Right lung (tissue), 10 donors: ENCODE measurements at places on chromosomes 4 and X. TPM values are rescaled to one million over a fixed set of nuclear protein-coding genes. Genes with fewer than 3 reads are reported as not detected.
A peak's percentile ranks its signal among the peaks of the same experiment; 100 is the strongest.

The ADH4 gene
- 2.2 TPM for polyA plus RNA-seq

The TRIM60 gene
- not detected for polyA plus RNA-seq

The TMPRSS11A gene
- 0.04 TPM for polyA plus RNA-seq

The TMPRSS11F gene
- polyA plus RNA-seq: not detected

The OPRPN gene
- not detected for polyA plus RNA-seq

The RHOXF2B gene
- not detected for polyA plus RNA-seq

The FAM47E gene
- polyA plus RNA-seq: 5.7 TPM

The SERPINA7 gene
- polyA plus RNA-seq: not detected

The FGB gene
- polyA plus RNA-seq: 31.3 TPM

The CT45A2 gene
- 0.45 TPM for polyA plus RNA-seq

The PCDH7 gene
- 22.2 TPM for polyA plus RNA-seq

The KLKB1 gene
- 1.5 TPM for polyA plus RNA-seq

The POU4F2 gene
- not detected for polyA plus RNA-seq

The GUCY1A1 gene
- 88.3 TPM for polyA plus RNA-seq

The TGIF2LX gene
- not detected for polyA plus RNA-seq

The CCDC149 gene
- polyA plus RNA-seq: 18.4 TPM

The SLC9A7 gene
- polyA plus RNA-seq: 2.6 TPM

- no peak for DNase-seq
These were observed 47.9 kb upstream of the RPA4 start for GRCh38 chrX:96835660-96836289.

GRCh38 chr4:142960867-142961644 lies 115.0 kb upstream of the INPP4B start:
- DNase-seq: no peak

- no peak for DNase-seq
These were observed 766.1 kb downstream of the KCTD8 start for GRCh38 chr4:43682551-43682950.

GRCh38 chr4:151407466-151408379 lies 1.3 kb upstream of the FHIP1A start:
- DNase-seq: no peak

DNA sequence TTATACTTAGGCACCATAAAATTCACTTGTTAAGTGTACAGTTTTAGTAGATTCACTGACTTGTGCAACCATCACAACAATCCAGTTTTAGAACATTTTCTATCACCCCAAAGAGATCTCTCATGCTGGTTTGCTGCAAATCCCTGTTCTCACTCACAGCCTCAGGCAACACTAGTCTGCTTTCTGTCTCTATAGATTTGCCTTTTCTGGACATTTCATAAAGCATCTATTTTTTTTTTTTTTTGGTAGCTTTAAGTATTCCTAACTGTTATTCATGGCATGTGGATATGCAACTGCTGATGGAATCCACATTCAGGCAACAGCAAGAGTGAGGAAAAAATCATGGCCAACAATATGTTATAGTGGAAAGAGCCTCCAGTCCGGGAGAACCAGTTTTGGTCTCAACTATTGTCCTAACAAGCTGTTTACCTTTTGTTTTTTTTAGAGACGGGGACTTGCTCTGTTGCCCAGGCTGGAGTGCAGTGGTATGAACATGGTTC lies 27.0 kb upstream of the TMEM150C start:
- DNase-seq: no peak

DNA sequence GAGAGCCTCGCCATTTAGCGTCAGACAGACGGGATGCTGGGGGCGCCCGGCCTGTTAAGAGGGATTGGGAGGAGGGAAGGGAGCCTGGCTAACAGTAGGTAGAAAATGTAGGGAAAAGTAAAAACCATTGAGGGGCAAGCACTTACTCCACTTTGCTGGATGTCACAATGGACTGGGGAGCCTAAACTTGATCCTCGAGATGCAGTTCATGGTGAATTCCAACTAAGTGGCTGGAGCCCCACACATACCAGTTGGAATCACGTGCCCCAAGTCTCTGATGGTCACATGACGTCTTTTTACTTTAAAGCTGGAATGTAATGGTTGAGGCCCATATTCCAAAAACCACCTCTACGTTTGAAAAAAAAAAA lies 1.5 kb downstream of the PLS3 start:
- no peak for DNase-seq

DNA sequence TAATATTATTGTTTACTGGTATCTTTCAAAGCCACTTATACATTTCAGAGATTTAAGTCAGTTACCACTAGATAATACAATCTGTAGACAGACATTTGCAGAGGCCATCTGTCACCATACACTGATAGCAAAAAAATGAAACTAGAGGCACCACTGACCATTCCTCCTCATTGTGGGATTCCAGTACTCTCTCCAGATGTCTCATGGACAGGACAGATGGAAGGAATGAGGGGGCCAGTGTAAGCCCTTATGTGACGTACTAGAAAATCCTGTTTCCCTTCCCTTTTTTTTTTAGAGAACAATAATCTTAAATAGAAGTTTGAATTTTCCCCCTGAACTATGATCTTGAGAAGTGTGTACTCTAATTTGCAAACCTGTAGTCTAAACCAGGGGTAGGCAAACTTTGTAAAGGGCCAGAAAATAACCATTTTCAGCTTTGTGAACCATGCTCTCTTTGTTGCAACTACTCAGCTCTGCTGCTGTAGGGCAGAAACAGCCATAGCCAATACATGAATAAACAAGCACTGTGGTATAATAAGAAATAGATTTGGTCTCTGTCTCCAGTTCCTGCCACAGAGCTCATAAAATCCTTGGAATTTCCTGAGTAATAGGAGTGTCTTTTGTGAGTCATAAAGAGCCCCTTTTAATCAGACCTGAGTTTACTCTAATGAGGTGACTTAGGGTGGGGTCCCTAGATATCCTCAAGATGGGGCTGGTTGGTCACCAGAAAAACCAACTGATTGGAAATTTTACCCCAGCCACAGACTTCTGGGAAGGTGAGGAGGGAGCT lies 90.4 kb downstream of the MOSPD2 start:
- no peak for DNase-seq

- DNase-seq: no peak
These were observed 3.4 kb upstream of the SEC24D start for GRCh38 chr4:118839221-118839927.

DNA sequence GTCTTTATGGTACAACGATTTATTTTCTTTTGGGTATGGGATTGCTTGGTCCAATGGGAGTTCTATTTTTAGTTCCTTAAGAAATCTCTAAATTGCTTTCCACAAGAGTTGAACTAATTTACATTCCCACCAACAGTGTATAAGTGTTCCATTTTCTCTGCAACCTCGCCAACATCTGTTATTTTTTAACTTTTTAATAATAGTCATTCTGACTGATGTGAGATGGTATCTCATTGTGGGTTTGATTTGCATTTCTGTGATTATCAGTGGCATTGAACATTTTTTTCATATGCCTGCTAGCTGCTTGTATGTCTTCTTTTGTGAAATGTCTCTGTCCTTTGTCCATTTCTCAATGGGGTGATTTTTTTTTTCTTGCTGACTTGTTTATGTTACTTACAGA lies 42.8 kb downstream of the UCHL1 start:
- no peak for DNase-seq

DNA sequence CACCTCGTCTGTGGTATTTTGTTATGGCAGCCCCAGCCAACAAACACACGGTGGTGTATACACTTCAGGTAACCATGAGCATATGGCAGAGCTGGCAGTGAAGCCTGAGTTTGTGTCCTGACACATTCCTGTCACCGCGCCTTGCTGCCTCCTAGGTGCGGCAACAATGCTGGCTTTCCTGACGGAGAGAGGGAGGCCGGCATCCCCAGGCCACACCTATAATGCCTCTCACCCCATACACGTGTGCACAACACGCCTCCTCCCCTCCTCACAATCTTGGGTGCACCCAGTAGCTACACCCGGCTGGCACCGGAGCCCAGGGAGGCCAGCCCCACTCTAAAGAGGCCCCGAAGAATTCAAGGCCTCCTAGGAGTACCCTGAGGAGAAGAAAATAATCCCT lies 158.5 kb downstream of the NSUN7 start:
- no peak for DNase-seq

GRCh38 chrX:153770601-153771414 lies 6.8 kb downstream of the PLXNB3 start:
- DNase-seq: no peak

DNA sequence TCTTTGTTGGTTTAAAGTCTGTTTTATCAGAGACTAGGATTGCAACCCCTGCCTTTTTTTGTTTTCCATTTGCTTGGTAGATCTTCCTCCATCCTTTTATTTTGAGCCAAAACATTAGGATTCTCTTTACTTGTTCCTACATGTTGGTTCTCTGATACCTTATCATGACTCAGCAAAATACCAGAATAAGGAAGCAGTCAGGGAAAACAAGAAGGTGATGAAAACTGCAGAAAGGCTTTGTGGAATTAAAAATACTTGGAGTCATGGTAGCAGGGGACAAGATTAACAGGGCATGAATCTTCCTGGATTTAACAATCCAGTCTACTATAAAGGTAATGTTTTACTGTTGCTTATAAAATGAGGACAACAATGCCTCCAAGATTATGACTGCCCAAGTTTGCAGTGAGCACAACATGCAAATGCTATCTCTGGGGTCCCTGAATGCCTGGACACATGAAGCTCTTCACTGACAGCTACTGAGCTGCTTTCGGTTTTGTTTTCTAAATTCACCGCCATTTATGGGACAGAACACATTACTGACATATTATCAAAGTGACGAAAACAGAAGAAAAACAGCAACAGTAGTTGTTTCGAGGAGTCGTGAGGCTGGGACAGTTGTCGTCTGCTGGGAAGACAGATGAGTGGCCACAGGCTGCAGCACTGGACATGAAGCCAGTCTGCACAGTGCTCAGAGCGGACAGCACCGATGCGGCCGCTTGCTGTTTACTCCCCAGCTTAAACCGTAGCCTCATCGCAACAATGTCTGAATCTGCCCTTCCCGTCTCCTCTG lies 174.5 kb upstream of the DKK2 start:
- peak; percentile 35 for DNase-seq

GRCh38 chr4:165118256-165118909 lies 5.7 kb upstream of the TMEM192 start:
- DNase-seq: no peak

DNA sequence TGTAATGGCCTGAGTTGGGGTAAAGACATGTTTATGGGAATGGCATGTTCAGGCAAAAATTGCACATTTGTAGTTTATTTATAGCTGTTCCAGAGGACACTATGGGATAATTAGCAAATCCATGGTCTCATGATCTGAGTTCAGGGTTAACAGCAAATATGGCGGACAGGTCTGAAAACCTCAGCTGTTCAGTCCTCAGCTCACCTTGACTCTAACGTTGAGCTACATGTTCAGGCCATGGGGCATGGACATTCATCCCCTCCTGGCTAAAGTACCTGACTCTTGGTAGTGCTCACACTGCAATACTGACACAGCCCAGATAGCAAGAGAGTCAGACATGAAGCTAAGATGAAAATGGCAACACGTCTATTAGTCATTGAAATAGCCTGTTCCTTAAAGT lies 161.6 kb upstream of the GPC4 start:
- DNase-seq: no peak
